Left hindlimb (tissue), 1 donor: ENCODE measurements at places on chromosomes 1 and 21.

GRCh38 chr21:14526836-14527695 is 19.0 kb downstream of the SAMSN1 start:
- no peak for DNase-seq

DNA sequence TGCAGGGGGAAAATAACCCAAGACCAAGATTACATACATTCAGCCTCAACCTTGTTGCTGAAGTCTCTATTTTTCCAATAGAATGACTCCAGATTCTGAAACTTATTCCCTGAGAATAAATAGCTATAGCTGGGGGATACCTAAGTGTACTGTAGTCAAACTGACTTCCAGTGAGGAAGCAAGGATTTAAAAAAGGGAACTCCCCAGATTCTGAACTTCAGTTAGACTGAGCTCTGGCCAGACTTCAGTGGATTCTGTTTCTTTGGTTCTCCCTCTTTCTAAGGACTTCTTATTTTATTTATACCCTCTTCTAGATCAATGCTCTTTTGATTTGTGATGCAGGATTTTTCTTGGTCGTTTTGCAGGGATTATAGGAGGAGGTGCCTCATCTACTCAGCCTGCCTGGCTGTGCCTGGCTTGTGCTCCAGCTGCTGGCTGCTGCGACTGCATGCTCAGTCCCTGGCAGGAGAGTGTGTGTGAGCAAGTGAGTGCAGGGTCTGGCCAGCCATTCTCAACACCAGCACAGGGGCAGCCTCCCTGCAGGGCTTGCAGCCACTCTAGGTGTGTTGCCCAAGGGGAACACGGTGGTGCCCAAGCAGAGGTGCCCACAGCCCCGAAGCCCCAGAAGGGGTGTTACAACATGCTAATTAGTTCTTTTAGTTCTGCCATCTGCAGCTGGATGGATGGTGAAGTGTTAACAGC is 43.0 kb downstream of the SPATA17 start:
- DNase-seq = no peak

- no peak for DNase-seq
Observed at GRCh38 chr1:205600085-205600484, 31.7 kb downstream of the ELK4 start.

- DNase-seq = no peak
Observed at GRCh38 chr1:145985502-145986439, 10.6 kb downstream of the TXNIP start.
